ENCODE measurements at places on chromosomes 5 and 9.

DNA sequence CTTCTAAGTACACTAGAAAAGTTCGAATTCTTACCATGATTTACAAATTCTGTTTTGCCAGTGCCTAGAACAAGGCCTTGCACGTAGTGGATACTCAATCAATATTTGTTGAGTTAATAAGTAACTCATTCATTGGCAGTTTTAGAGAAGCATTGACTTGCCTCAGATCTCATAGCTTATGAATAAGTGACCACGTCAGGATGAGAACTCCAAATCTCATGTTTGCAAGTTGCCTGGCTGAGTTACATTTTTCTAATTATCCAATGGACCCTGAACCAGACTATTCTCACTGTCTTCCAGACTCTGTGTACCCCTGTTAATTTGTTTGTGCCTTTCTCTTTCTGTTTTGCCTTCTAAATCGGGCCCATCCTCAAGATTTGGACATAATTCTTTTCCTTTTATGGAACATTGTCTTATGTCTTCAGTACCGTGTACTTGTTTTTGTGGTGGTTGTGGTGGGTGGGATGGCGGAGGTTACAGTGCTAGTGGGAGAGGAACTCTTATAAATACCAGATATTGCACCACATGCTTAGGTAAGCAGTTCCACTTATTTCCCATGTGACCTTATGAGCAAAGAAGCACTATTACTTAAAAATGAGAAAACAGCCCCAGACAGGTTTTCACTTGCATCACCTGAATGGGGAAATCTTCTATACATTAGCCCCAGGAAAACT, 96.3 kb downstream of the UNC13B start:
- DNase-seq: no peak

DNA sequence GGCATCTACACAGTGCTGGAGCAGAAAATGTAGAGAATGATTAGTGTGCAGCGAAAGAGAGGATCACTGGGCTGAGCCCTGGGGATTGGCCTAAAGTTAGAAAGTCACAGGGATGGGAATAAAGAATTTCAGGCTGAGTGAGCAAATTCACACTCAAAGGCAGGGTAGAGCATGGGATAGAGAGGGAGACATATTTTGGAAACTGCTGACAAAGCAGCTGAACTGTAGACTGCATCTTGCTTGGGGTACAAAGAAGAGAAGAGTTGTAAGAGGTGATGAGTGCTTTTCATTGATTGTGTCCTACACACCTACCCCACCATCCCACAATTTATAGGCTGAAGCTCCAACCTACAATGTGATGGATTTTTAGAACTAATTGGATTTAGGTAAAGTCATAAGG, 677.8 kb downstream of the TAF11L14 start:
- DNase-seq: no peak

GRCh38 chr9:21481470-21482056, 550 bp downstream of the IFNE start:
- DNase-seq: no peak

DNA sequence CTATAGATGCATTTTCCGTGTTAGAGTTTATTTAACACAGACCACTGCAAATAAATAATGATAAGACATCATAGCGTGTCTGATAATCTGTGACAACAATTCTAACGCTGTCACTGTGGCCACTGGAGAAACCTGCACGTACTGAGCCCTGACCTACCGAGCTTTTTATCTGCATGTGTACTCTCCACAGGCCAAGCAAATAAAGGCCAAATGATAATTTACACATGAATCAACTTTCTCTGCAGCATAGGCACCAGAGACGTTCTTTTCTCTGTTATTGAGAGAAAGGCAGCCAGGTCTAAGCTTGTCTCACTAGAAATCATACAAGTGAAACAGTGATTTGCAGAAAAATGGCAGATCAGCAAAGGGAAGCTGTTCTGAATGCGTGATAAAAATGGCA, 75.8 kb downstream of the POU5F2 start:
- DNase-seq: no peak

- DNase-seq: no peak
Measured at GRCh38 chr9:35338561-35339274, 151.2 kb upstream of the RUSC2 start.

GRCh38 chr9:99055384-99055783, 49.5 kb upstream of the TGFBR1 start:
- no peak for DNase-seq

- no peak for DNase-seq
Measured at GRCh38 chr5:35246411-35246810, 16.1 kb upstream of the PRLR start.

DNA sequence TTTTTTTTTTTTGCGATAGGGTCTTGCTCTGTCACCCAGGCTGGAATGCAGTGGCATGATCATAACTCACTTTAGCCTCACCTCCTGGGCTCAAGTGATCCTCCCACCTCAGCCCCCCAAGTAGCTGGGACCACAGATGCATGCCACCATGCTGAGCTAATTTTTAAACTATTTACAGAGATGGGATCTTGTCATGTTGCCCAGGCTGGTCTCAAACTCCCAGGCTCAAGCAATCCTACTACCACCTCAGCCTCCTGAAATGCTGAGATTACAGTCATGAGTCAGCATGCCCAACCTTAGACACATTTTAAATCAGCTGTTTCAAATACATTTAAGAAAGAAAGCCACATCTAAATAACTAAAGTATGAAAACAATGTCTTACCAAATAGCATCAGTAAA, 439.0 kb downstream of the EBF1 start:
- DNase-seq: no peak

- peak; percentile 58 for DNase-seq
Measured at GRCh38 chr5:176660860-176661641, 13.8 kb downstream of the TSPAN17 start.

DNA sequence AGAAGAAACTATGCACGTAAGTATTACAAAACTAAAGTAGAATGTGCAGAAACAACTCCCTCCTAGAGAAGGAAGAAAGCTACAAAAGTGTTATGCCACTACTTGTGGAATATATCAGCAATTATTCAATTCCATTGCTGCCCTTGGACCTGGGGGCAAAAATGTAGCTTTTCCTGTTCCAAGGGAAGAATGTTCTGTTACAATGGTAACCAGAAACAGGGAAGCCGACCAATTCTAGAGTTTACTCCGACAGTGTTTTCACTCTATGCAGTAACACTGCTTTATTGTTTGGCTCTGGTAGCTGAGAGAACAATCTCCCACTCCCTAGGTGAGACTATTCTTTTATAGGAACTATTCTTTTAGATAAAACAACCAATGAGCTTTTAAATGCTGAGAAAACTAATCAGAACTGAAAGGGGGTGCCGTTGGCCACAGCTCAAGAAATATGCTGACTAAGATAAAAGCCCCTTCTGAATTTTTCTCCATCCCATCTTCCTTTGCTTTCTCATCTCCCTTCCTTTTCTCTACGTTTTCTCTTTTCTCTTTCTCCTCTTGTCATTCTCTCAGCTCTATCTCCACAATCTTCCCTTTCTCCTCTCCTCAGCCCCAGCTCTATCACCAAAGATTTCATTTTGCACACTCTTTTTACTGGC, 54.1 kb downstream of the SLC1A3 start:
- DNase-seq: no peak

DNA sequence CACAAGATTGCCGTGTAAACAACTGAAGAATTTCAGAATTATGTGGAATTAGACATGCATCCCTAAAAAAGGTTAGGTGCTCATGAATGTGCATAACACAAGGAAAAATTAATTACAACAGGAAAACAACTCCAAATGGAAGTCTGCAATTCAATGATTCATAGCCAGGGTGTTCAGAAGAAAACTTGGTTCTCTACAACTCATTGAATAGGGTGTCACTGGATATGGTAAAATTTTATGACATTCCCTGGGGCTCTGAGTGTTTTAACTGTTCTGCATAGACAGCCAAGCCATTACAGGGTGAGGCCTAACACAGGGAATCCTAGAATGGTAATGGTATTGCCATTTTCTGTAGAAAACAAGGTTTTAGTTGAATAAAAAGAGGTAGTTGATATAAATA, 24.4 kb upstream of the ZSWIM6 start:
- DNase-seq: no peak

- no peak for DNase-seq
Measured at GRCh38 chr9:5278486-5278885, 26.0 kb downstream of the RLN2 start.

- DNase-seq: no peak
Measured at GRCh38 chr5:2550509-2550908, 201.0 kb downstream of the IRX2 start.

GRCh38 chr5:41683181-41683580, 172.8 kb upstream of the PLCXD3 start:
- DNase-seq: no peak

- no peak for DNase-seq
Measured at GRCh38 chr5:142922223-142922952, 152.2 kb downstream of the ARHGAP26 start.

- DNase-seq: no peak
Measured at GRCh38 chr9:123642291-123643278, 286.6 kb downstream of the CRB2 start.

DNA sequence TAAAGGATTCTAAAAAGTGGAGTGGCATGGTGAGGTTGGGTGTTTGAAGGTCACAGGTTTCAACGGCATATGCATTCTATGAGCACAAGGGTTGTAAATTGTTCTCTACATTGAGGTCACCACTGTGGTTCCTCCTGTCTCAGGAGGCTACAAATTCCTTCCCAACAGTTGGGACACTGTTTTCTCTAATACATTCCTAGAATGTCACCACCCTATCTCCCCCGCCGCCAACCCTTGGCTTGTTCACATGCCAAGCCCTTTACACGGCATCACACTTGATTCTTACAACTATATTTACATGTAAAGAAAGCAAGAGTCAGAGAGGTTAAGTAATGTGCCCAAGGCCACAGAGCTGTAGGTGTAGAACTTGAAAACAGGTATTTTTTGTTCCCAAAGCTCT, 315.1 kb downstream of the RAB3C start:
- DNase-seq: no peak

GRCh38 chr9:90724112-90724511, 77.5 kb upstream of the SYK start:
- no peak for DNase-seq

DNA sequence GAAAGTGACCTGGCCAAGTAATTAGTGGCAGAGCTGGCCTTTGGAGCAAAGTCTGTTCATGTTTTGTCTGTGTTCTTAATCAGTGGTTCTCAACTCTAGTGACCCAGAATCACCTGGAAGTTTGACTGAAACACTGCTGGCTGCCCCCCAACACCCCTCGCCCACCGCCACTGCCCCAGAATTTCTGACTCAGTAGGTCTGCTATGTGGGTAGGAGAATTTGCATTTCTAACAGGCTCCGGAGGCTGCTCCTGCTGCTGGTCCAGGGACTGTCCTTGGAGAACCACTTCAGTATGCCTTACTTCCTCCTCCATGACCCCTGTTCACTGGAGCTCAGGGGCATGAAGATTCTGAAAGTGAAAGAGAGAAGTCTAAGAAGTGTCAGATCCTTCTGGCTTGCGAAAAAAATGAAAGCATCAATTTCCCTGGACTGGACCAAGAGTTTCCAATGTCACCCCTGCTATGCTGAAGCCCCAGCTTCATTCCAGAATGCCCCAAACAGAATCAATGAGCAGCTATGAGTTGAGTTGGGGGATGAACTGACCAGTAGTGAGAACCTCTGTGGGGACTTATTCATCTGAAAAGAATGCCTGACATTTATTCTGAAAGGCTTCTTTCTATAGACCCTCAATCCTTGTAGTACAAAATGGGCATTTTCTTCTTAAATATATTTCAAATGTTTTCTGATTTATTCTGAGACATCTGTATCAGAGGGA, 20.8 kb upstream of the COL15A1 start:
- no peak for DNase-seq

DNA sequence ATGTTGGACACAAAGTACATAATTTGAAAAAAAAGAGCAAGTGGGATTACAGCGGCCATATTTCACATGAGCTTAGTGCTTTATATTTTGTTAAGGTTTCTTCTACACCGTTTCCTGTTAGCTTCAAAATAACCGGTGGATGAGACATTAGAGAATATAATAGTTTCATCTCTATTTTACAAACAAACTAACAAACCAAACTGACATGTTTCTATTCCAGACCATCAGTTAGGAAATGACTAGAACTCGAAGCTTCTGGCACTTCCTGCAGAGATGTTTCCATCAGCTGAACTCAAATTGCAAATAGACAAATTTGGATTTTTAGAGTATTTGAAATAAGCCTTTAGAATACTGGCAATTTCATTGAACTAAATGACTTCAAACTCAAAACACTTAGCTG, 86.5 kb downstream of the MTRR start:
- DNase-seq: no peak

- DNase-seq: peak; percentile 46
Measured at GRCh38 chr9:129383561-129384490, 205.8 kb upstream of the IER5L start.

DNA sequence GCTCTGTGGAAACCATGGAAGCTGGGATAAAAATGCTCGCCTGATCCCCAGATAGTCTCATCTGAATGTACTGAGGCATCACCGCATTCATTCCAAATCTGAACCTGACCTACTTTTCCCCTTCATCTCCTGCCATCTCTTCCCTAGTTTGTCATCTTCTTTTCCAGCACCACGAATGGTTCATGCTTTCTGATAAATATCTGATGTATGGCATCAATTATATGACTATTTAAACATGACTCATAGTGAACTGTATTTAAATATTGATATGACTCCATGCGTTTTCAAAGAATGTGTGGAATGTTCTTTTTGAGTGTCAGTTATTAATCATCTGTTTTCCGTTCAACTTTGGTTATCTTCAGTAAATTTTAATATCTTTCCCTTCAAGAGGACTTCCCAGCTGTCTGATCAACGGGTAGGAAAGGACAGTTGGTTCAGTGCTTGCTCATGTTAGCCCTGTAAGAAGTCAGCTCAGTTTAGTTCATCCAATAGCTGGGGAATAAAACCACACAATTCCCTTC, 21.1 kb downstream of the BASP1 start:
- DNase-seq: no peak

DNA sequence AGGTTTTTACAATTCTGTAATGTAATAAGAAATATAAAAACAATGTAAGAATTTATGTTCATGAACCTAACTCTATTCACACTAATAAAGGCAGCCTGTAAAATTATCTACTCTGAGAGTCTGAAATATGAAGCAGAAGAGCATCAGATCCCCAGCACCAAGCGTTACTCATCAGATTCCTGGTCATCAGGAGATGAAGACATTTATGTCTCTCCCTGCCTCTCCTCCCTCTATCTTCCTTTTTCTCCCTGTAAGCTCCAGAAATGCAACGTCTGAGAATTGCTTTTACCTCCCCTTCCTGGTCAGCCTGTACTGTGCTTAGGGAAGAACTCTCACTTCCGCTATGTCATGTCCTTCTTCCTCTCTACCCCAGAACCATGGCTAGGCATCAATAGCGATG, 114.4 kb upstream of the SLIT3 start:
- no peak for DNase-seq

GRCh38 chr5:135602882-135603721, 24.3 kb upstream of the CXCL14 start:
- DNase-seq: no peak

DNA sequence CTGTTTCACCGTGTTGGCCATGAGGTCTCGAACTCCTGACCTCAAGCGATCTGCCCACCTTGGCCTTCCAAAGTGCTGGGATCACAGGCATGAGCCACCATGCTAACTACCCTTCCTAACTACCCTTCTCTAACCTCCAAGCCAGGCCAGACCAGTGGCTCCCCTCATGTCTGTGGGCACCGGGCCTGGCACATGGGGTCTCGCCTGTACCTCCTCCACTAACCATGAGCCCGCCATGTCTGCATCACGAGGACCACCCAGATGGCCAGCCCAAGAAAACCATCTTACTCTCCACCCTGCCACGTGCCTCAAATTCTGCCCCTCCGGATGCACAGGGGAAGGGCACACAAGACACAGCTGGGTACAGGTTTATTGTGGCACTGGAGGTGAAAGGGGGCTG, 9.6 kb upstream of the DBN1 start:
- no peak for DNase-seq
